ENCODE measurements at places on chromosomes 13 and 19.

- DNase-seq = no peak
Measured at GRCh38 chr13:73602295-73602694, 531.9 kb downstream of the KLF12 start.

- no peak for DNase-seq
Measured at GRCh38 chr13:104382951-104383350, 1316.7 kb upstream of the SLC10A2 start.

GRCh38 chr13:76336889-76337844 lies 549.0 kb downstream of the KCTD12 start:
- DNase-seq = no peak

- DNase-seq = no peak
Measured at GRCh38 chr13:25469169-25469525, 97.4 kb downstream of the ATP8A2 start.

GRCh38 chr19:32908641-32909190 lies 39.1 kb upstream of the SLC7A9 start:
- DNase-seq = no peak

DNA sequence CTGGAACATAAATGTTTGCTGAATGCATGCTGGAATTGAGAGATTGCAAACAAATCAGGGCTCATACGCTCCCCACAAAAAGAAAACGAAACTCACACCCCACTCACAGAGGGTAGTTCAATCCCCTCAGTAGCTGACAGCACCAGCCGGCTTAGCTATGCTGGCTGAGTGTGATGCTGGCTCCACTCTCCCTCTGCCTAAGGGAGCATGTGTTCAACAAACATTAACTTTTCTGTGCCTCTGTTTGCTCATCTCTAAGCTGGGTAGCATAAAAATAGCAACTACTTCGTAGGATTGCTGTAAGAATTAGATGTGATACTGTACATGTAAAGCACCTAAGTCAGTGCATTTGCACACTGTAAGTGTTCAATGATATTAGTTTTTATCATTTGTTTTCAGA lies 282.6 kb downstream of the FOXO1 start:
- DNase-seq = peak; percentile 10

DNA sequence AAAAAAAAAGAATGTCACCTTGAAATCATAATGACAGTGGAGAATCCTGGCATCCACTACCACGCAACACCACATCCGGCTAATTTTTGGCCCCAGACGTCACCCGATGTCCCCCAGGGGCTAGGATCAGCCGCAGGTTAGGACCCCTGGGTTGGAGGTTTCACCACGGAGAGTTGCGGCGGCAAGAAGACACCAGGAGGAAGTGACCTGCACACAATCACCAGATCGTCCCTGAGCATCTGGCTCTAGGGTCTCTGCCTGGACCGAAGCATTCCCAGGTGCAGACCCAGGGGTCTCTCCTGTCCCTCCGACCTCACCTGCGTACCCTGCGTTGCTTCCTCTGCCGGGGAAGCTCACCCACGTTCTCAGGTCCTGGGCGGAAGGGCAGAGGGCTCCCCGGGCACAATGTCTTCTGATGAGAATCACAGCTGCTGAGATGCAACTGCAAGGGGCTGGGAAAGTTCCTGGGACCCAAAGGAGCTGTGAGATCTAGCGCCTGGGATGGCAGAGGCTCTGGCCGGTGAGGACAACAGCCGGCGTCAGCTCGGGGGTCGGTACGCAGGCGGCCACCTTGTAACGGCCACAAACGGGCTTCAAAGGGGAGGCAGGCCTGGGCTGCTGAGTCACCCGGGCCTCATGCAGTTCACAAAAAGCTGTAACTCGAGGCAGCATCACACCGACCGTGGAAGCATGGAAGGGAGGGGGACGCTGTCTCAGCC lies 111.2 kb downstream of the GADD45B start:
- DNase-seq = no peak

DNA sequence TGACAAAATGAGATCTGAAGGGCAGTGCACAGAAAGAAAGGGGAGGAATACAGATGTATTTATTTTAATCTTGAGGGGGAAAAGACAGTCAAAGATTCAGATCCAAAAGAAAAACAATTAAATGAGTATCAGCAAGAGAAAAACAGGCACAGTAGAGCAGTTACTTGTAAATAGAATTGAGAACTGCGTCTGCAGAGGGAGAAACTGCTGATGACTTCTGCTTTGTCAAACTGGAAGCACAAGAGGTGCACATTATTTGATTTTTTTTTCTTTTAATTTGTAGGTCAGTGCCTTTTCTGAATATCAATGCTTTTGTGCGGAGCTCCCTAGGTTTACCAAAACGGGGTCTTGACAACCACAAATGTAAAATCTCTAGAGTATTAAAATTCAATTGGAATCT lies 37.3 kb downstream of the EFNB2 start:
- DNase-seq = no peak

GRCh38 chr13:109734002-109734785 lies 52.2 kb downstream of the IRS2 start:
- DNase-seq = no peak

GRCh38 chr19:51079481-51080110 lies 3.1 kb downstream of the KLK14 start:
- no peak for DNase-seq

DNA sequence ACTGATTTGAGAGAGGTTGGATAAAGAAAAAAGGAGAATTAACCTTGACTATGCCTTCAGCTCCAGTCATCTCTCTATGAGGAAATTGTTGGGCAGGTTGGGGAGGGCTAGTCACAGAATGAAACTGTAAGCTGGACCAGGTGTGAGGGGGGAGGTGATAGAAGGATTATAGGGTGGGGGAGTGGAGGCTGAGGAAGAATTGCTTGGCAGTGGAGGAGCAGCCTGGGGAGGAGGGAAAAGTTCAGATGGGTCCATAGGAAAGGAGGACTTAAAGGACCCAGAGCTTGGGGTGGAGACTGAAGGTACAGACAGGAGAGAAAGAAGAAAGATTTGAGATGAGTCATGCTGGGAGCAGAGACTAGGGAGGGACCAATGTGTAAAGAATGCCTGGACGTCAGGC lies 8.2 kb upstream of the ZNF431 start:
- DNase-seq = no peak

GRCh38 chr13:99370481-99371275 lies 63.5 kb upstream of the GPR183 start:
- DNase-seq = peak; percentile 55

- DNase-seq = no peak
Measured at GRCh38 chr19:279231-279630, 12.0 kb downstream of the PLPP2 start.

- DNase-seq = peak; percentile 90
Measured at GRCh38 chr19:19597809-19598306, 20.6 kb downstream of the PBX4 start.

DNA sequence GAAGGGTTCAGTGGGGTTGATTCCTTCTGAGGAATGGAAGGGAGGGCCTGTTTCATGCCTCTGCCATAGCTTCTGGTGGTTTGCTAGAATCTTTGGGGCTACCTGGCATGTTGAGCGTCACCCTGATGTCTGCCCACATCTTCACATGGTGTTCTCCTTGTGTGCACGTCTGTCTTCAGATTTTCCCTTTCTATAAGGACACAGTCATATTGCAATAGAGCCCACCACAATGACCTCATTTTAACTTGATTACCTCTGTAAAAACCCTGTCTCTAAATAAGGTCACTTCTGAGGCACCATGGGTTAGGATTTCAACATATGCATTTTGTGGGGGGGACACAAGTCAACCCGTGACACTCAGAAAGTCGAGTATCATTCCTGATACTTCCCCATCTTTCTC lies 257.9 kb downstream of the COG6 start:
- no peak for DNase-seq

- peak; percentile 75 for DNase-seq
Measured at GRCh38 chr19:55253842-55254624, 4.8 kb downstream of the PPP6R1 start.

DNA sequence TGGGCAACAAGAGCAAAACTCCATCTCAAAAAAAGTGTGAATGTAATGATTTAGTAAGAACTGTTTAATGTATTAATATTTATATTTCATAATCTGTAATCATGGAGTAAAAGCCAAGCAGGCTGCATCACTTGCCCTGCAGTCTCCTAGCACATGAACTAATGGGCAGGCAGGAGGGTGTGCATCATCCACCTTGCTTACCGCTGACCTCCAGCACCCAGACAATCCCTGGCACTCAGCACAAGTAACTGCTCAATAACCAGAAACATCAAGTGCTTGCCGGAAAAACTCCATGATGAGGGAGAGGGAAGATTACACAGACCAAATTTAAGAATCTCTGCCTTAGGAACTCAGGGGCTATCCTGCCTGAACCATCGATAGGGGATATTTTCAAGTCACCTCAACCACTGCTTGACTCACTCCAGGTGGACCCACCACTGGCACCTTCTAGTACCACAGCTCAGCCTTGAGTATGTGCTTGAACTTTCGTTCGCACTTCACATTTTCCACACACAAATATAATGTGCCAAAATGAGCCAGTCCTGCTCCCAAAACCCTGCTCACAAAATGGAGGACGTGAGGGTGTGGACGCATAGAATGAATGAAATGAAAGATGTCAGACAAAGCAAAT lies 18.6 kb downstream of the BRD4 start:
- DNase-seq = no peak

DNA sequence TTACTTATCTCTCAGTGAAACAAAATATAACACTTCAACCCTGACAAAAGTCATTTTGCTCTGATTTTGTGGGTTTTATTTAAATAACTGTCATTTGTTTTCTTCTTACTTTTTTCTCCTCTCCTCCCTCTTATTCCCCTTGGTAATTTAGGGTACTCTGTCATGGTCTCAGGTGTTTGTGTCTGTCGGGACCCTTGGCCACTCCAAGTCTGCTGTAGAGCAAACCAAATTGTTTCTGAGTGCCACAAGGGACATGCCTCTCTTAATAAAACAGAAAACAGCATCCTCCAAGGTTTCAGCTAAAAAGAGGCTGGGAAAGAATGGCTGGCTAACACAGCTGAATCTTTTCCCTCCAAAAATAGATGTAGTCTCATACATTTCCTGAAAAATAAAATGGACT lies 573.1 kb upstream of the KLF12 start:
- no peak for DNase-seq

DNA sequence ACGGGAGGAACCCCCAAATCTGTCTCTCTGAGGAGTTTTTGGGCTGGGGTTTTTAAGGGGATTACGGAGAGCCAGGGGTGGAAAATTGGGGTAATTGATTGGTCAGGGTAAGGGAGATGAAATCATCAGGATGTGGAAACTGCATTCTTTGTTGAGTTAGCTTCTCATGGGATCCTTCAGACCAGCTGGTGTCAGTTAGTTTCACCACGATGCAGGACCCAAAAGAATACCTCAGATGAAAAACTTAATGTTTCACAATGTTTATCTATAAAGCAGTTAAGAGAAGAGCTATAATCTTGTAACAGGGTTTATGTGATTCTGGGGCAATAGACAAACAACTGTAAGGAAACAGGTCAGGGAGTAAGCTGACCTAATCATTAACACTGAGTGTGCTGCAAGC lies 230.8 kb downstream of the POU4F1 start:
- no peak for DNase-seq

DNA sequence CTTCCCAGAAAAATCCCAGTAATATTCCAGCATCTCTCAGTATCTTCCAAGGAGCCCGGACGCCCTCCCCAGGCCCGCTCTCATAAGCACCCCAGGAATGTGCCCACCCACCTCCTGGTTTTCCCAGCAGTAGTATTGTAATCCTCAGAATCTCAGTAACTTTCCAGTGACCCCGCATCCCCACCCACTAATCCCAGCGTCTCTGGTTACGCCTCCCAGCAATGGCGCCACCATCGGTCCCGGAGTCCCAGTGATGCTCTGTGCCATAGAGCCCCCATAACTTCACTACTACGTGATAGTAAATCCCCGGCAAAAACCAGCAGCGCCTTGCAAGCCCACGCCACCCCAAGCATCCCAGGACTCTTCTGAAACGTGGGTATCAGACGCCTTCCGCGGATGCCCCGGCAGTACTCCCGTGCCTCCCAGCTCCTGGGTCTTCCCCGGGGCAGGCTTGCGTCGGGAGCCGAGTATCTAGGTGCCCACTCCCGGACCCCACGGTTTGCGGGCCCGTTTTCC lies 928 bp upstream of the PNPLA6 start:
- peak; percentile 18 for DNase-seq

- DNase-seq = no peak
Measured at GRCh38 chr13:82803341-82803740, 1078.9 kb downstream of the SLITRK1 start.

GRCh38 chr13:26927511-26927910 lies 166.9 kb upstream of the GPR12 start:
- no peak for DNase-seq

GRCh38 chr13:109669956-109670355 lies 116.4 kb downstream of the IRS2 start:
- no peak for DNase-seq
